Activated T-cell treated with anti-CD3 and anti-CD28 coated beads, Interleukin-2, amount 50 U/mL, for 72 hours (primary cell): ENCODE measurements at places on chromosomes 3 and 15. TPM values are rescaled to one million over a fixed set of nuclear protein-coding genes. Genes with fewer than 3 reads are reported as not detected.

- H3K27me3 ChIP-seq = peaks cover 12% of the 10 kb centered on the region
- DNase-seq = no peak
- no peak overlapping the region for H3K27ac ChIP-seq
- H3K36me3 ChIP-seq = no peaks in the 10 kb centered on the region
These were observed 114.4 kb downstream of the ANP32A start for GRCh38 chr15:68706256-68706655.

DNA sequence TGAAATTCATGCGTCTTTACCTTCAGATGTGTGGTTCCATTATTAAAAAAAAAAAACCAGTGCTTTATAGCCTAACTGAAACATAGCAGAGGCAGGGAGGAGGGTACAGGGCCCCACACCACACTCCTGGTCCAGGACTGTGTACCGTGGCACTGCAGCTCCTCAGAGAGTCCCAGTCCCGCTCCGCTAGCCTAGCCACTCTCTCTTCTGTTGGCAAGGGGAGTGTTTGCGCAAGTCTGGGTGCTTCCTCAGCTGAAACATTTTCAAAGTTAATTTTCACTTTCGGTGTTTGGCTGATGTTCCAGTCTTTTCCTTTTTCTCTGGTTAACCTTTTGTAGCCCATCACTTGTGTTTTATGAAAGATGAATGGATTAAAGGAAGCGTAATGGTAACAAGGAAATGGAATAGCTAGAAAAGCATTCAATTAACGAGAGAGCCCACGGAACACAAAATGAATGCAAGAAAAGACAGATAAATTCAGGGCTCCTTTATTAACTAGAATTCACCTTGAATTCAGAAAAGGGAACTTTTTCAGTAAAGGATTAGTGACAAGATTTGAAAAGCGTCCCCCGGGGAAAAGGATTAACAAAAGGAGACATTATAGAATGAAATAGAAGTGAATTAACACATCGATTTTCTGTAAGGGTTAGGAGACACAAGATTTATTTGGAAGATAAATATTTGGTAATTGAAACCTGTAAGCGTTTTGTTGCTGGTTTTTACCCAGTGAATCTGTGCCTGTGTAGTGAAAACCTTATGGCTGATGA is 177.0 kb downstream of the CACNA2D3 start:
- H3K27me3 ChIP-seq = no peaks in the 10 kb centered on the region
- DNase-seq = no peak
- H3K4me1 ChIP-seq = no peaks in the 10 kb centered on the region
- no peak overlapping the region for H3K4me3 ChIP-seq

DNA sequence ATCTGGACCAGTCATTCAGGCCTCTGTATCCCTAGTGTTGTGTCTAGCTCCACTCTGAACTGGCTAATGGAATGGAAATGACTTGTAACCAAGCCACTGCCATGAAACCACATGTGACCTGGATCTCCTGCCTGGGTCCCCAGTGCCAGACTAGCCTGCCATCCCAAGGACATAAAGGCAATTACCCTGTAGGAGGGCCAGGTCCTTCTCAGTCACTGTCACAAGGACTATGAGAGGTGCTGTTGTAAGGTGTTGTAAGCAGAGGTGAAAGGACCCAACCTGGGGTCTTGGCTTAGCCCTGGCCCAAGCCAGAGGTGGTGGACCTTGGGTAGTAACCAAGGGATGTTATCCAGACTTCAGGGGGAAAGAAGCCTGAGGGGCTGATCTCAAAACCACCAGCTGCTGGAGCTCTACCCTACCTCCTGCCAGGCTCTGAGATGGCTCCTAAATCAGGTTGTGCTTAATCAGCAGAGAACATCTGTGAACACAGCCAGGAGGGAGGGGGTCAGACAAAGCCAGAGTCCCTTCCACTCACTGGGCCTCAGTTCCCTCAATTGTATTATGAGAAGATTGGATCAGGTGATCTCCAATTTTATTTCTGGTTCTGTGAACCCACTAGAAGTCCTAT is 15.7 kb upstream of the KLHL24 start:
- no peaks in the 10 kb centered on the region for H3K36me3 ChIP-seq
- no peak overlapping the region for H3K4me3 ChIP-seq
- H3K27ac ChIP-seq = no peak overlapping the region

- peaks cover 6% of the 10 kb centered on the region for H3K36me3 ChIP-seq
- DNase-seq = no peak
- peaks cover 37% of the 10 kb centered on the region for H3K27me3 ChIP-seq
- H3K27ac ChIP-seq = no peak overlapping the region
- peaks cover 70% of the 10 kb centered on the region for H3K4me1 ChIP-seq
These were observed 2.5 kb downstream of the HEG1 start for GRCh38 chr3:125053304-125053699.

The RAB7A gene
- total RNA-seq = 206 TPM

The GPR149 gene
- not detected for total RNA-seq

The NRROS gene
- total RNA-seq = 20.6 TPM

The TMEM207 gene
- not detected for total RNA-seq

The SLC22A14 gene
- total RNA-seq = 0.14 TPM
